Stimulated activated CD4-positive, alpha-beta T cell treated with anti-CD3 and anti-CD28 coated beads, Interleukin-4, amount 100 ng/mL, for 24 hours (primary cell): ENCODE measurements at places on chromosomes 16 and 17.

DNA sequence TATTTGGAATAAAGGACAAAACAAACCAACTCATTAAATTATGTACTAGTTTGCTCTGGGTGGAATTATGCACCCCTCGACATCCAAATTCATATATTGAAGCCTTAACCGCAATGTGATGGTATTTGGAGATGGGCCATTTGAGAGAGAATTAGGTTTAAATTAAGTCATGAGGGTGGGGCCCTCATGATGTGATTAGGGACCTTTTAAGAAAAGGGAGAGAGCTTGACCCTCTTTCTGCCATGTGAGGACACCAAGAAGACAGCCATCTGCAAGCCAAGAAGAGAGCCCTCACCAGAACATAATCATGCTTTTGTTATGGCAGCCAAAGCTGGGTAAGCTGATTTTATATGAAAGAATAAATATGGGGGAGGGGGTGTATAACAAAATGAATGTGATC lies 2.0 kb downstream of the C16orf87 start:
- DNase-seq = no peak

DNA sequence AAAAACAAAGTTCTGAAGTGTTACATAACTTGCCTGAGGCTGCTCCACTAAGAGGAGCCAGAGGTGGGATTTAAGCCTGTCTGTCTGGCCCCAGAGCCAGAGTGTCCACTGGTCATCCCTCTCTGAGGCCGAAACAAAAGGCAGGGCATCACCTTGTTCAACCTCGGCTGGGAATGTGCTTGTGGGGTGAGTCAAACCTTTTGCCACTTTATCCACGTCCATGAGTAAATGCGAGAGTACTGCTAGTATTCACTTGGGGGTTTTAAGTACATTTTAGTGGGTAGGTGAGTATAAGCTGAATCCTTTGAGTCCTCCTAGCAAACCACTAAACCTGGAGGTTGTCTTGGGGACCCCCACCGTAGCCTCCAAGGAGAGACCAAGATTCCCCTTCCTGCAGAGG lies 103.5 kb downstream of the STX8 start:
- no peak for DNase-seq

GRCh38 chr16:82892324-82892723 lies 265.6 kb downstream of the CDH13 start:
- no peak for DNase-seq

DNA sequence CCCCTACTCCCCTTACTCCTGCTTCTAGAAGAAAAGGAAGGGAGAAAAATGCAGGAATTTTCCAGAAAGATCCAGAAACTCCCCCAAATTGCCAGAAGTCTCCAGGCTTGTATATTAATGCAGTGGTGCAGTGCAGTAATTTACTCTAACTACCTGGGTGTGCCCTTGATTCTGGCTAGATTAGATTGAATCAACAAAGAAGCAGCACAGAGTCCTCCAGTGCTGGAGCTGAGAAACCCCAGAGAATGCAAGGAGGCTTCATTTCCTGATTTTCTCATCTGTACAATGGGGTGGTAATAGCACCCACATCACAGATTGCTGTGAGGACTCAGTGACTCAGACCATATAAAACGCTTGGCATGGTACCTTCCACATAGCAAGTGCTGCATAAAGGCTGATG lies 247.3 kb upstream of the RPL38 start:
- DNase-seq = no peak
